Endodermal cell (in vitro differentiated cells): ENCODE measurements at places on chromosomes 2 and 18.
A peak's percentile ranks its signal among the peaks of the same experiment; 100 is the strongest.

DNA sequence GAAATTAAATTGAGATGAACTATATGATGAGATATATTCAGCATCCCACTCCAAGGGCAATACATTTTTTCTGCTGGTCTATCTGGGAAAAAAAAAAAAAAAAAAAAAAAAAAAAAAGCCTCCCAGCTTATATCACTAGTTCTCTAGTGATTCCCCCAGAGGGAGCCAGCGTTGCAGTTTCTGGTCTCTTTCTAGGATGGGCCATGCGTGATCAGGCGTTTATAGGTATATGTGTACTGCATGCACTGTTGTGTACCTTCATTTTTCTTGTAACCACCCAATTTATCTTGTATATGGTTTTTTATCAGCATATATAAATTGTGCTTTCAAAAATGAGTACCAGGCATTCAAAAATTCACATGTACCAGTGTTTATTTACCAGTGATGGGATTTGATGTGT, 35.1 kb downstream of the DCDC2C start:
- H3K36me3 ChIP-seq, result no peaks in the 10 kb centered on the region
- H3K4me1 ChIP-seq, result no peaks in the 10 kb centered on the region
- no peaks in the 10 kb centered on the region for H3K27me3 ChIP-seq
- H3K4me3 ChIP-seq, result no peak overlapping the region

- H3K27me3 ChIP-seq, result no peaks in the 10 kb centered on the region
- H3K4me3 ChIP-seq, result no peak overlapping the region
- H3K4me1 ChIP-seq, result peaks cover 10% of the 10 kb centered on the region
- H3K36me3 ChIP-seq, result no peaks in the 10 kb centered on the region
- H3K27ac ChIP-seq, result no peak overlapping the region
- no peak for DNase-seq
Measured at GRCh38 chr18:23743733-23744333, 54.6 kb downstream of the LAMA3 start.

DNA sequence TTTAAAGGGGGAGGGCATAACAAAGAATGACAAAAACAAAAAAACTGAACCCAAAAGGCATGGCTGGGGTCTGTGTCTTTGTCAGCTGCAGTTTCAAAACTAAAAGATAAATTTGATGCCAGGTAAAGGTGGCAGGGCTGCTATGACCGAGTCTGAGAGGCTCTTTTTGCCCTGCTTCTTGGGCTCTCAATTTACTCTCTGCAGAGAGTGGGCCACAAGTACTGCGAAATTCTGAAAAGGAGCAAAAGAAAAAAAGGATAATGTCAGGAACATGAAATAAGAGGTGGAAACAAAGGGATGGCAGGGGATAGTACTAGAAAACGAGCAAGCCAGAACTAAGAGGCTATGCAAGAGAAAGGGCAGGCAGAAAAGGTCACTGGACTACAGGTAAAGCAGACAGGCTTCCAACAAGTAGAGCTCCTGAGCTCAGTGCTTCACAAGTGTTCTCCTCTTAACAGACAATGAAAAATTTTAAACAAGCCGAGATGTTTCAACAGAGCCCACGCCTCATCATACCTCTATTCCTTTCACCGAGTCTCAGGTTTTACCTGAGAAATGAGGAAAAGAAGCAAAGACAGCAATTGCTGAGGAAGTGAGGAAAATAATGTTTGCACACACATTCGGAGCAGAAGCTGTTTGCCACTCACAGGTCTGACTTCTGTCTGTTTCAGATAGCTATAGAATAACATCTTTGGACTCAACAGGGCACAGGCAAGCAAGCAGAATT, 7.3 kb downstream of the IRS1 start:
- peak overlapping the region; percentile 83 for H3K27ac ChIP-seq
- H3K4me3 ChIP-seq, result peak overlapping the region; percentile 77
- H3K36me3 ChIP-seq, result peaks cover 4% of the 10 kb centered on the region
- no peaks in the 10 kb centered on the region for H3K27me3 ChIP-seq
- DNase-seq, result peak; percentile 51

GRCh38 chr2:96374211-96374951, 38.8 kb downstream of the NCAPH start:
- DNase-seq, result no peak
- peaks cover 36% of the 10 kb centered on the region for H3K36me3 ChIP-seq
- H3K4me1 ChIP-seq, result no peaks in the 10 kb centered on the region
- no peak overlapping the region for H3K4me3 ChIP-seq

GRCh38 chr2:240369801-240370585, 65.5 kb upstream of the GPC1 start:
- H3K4me3 ChIP-seq, result no peak overlapping the region
- H3K27me3 ChIP-seq, result no peaks in the 10 kb centered on the region
- H3K4me1 ChIP-seq, result no peaks in the 10 kb centered on the region
- no peaks in the 10 kb centered on the region for H3K36me3 ChIP-seq
